ENCODE measurements at places on chromosomes 3 and 15. TPM values are rescaled to one million over a fixed set of nuclear protein-coding genes. Genes with fewer than 3 reads are reported as not detected.

Gene HES1
- total RNA-seq, result 3.9 TPM

Gene MEGF11
- not detected for total RNA-seq

Gene FSIP1
- total RNA-seq, result 0.88 TPM

Gene NMNAT3
- under 0.01 TPM for total RNA-seq

Gene AGBL1
- not detected for total RNA-seq

Gene SKIL
- total RNA-seq, result 111 TPM

Gene ZNF662
- total RNA-seq, result 1.3 TPM

Gene CHL1
- total RNA-seq, result not detected

Gene EPB42
- not detected for total RNA-seq
